CD4-positive, alpha-beta T cell treated with Interleukin-15 for 4 hours (primary cell): ENCODE measurements at places on chromosomes 7 and 10.

DNA sequence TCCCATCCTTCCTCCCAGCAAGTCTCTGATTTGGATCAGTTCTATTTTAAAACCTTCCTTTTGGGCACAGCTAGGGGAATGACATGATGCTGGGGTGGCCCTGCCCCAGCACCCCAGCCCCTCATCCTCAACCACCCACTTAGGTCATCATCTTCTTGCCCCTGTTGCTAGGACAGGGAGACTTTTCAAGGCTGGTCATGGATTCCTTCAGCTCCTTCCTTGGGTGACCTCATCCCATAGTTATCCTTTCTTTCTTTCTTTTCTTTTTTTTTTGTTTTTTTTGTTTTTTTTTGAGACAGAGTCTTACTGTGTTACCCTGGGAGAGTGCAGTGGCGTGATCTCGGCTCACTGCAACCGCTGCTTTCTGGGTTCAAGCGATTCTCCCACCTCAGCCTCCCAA is 127.2 kb downstream of the WDFY4 start:
- no peak for DNase-seq

- DNase-seq: no peak
These were observed at the start of gene NPFFR1 for GRCh38 chr10:70283445-70284399. TSS of gene NPFFR1 (minus strand) at chr10:70284004. CDS start at chr10:70283676, 328 bp downstream.

GRCh38 chr7:16755397-16755796 is 1.8 kb downstream of the TSPAN13 start:
- no peak for DNase-seq

- DNase-seq: no peak
These were observed at the start of gene ANKRD22 for GRCh38 chr10:88851706-88852105. TSS of gene ANKRD22 (minus strand) at chr10:88851844. CDS start at chr10:88851607, 237 bp downstream.

DNA sequence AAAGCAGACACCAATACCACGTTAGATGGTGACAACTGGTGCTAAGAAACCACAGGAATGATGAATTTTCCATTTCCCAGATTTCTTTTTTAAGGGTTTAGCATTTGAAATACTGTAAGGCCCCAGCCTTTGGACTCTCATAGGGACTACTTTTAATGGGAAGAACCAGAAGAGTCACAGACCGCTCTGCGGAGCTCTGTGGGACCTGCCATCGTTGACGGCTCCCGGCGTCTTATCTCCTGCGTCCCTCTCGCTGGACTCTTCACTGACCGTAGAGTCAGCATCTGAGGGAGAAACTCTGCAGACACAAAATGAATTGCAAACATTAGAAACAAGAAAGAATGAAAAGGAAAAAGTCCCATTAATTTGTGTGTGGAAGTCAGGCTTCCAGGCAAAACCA is 81.4 kb upstream of the ATP6V0A4 start:
- no peak for DNase-seq

DNA sequence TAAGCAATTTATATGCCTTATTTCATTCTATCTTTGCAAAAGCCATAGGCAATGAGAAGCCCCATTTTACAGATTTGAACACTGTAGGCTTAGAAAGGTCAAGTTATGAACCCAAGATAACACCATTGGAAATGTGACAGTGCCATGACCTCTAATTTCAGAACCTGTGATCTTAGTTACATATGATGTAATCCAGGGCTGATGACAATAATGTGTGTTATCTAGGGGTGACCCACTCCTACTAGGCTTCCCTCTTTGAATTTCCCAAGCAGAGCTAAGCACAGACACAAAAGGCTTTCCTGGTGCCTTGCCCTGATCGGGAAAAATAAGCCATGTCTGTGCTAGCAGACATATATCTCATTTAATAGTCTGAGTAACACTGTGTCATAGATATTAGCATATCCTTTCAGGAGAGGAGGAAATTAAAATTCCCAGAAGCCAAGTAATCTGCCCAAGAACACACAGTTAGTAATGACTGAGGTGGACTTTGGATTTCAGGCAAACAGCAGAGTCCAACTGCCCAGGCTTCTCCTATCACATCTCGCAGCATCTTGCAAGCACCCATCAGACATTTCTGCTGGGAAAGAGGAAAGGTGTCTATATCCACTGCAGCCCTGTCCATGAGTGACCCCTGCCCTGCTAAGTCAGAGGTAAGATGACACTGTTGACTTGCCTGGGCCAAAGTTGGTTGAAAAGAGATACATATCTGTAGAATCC is 2.8 kb upstream of the TECTB start:
- no peak for DNase-seq

GRCh38 chr10:96250349-96250748 is 21.0 kb downstream of the BLNK start:
- DNase-seq: no peak

- DNase-seq: no peak
These were observed 40.3 kb downstream of the ZNF22 start for GRCh38 chr10:45040921-45041542.

GRCh38 chr7:139169816-139170215 is 60.3 kb upstream of the ZC3HAV1 start:
- DNase-seq: no peak

DNA sequence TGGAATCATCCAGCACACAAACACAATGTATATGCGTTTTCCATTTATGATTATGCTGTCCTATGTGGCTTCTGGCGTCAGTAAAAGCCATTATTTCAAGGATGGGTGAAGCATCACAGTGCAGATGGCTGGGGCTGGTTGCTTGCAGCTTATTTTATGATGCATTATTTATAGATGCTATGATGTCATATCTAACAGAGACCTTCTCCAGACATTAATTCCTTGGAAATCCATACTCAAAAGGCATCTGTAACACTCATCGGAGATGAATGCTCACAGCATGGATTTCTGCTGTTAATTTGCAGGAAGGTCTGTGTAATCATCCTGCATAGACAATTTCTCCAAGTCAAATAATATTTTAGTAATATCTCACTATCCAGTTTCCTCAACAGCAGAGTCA is 7.2 kb downstream of the RGS10 start:
- DNase-seq: no peak

DNA sequence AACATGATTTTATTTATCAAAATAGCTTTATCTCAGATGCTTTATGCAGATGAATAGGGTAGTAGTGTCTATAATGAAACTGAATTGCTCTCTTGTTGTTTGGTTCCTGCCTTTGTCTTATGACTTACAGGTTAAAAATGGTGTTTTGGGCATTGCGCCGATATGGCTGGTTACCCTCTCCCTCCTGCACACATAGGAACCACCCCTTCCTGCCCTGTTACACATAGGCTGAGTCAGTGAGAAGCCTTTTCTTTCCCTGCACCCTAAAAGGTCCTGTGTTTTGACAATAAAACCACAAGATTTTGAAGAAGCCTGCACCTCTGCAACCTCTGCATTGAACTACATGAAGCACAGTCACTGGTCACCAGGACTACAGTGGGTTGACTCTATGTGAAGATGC is 655.8 kb upstream of the ANKRD30A start:
- DNase-seq: no peak

- no peak for DNase-seq
These were observed 176.6 kb upstream of the SP4 start for GRCh38 chr7:21251151-21251800.

GRCh38 chr7:87658553-87658952 is 30.4 kb downstream of the RUNDC3B start:
- DNase-seq: no peak

- no peak for DNase-seq
These were observed 137.9 kb downstream of the ANLN start for GRCh38 chr7:36527549-36527913.

GRCh38 chr10:71864911-71865361 is 13.9 kb upstream of the PSAP start:
- DNase-seq: no peak

DNA sequence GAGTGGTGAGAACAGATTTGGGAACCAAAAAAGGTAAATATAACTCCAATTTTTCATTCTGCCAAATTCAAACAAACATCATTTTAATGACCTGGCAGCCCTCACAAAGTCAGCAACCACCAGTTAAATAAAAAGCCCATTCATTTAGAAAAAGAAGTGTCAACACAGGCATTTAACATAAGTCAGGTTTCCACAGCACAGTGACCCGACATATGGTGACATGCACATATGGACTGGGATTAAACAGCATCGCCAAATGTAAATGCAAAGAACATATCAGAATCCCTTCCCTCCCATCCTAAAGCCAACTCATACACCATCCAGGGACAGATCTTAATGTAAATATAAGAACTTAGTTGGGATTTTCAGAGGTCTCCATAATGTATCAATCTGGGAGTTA is 293.2 kb downstream of the FGFR2 start:
- no peak for DNase-seq

DNA sequence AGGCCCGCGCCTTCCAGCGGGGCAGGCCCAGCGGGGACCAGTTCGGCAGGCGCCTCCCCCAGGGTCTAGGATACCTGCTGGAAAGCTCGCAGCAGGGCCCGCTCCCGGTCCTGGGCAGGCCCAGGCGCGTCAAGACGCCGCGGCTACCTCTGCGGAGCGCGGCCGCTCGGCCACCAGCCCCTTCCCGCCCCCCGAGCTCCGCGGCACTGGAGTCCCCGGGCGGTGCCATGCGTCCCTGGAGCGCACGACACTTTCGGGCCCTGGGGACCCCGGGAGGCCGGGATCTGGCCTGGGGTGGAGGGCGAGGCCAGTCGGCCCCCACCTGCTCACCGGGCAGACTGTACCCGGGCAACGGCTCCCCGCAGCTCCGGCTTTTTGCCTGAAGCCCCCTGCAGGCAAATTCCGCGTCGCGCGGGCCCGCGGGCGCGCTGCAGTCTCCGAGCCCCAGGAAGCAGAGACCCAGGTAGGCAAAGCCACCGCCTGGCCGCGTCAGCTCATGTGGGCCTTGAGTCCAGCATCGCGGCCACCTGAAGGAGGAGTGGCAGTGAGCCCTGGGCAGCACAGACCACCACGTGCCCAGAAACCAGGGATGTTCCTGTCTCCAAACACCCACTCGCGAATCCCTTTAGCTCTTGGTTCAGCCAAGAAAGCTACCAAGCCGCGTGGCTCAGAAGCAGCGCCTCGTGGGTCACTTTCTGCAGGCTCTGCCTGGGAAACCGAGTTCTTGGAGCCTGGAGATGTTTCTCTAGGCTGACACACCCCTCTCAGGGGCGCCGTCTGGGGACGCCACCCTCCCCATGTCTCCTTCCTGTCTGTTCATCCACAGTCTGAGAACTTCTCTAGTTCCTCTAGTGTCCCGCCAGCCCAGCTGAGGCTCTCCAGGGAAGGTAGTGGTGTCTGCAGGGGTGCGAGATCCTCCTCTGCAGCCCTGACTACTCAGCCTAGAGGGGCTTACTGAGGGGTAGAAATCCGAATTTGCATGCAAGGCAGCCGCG is 46.1 kb upstream of the APBB1IP start:
- no peak for DNase-seq
